NCI-H1092 (cell line): ENCODE measurements at places on chromosomes 16 and 17.
A peak's percentile ranks its signal among the peaks of the same experiment; 100 is the strongest.

GRCh38 chr17:72555052-72555451 is 434.2 kb downstream of the SOX9 start:
- DNase-seq: no peak

DNA sequence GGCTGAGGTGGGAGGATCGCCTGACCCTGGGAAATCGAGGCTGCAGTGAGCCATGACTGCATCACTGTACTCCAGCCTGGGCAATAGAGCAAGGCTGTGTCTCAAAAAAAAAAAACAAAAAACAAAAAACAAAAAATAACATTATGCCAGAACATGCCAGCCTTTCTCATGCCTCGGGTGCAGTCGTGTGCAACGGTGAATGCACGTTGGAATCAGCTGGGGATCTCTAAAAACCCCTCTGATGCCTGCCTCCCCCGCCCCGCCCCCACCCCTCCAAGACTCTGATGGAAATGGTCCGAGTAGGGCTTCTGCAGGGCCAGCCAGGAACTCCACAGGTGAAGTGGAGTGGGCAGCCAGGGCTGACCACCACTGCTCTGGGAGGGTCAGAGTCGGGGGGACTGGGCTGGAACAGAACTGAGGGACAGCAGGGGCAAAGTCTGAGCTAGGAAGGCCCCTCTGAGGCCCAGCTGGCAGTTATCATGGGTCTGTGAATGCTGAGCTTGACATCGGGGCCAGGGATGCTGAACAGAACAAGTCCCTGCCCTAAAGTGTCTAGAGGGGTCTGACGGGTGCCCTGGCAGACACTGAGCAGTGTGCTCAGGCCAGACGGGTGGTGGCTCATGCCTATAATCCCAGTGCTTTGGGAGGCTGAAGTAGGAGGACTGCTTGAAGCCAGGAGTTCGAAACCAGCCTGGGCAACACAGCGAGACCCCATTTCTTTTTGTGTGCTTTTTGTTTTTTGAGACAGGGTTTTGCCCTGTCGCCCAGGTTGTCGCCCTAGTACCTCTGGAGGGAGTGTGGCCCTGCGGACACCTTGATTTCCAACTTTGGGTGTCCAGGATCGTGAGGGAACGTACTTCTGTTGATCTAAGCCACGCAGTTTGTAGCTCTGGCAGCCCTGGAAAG is 193.4 kb upstream of the GSE1 start:
- DNase-seq: no peak

DNA sequence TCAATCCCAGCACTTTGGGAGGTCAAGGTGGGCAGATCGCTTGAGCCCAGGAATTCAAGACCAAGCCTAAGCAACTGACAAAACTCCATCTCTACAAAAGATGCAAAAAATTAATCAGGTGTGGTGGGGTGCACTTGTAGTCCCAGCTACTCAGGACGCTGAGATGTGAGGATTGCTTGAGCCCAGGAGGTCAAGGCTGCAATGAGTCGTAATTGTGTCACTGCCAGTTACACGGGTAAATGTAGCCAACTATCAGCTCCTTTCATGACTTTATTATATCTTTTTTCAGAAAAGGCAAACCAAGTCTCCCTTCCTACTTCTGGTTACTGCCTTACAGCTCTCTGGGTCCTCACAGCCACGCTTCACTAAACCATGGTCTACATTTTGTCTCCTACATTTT is 4.0 kb downstream of the SDF2 start:
- no peak for DNase-seq

- DNase-seq: no peak
These were observed 46.1 kb upstream of the NLRP1 start for GRCh38 chr17:5630434-5630833.

DNA sequence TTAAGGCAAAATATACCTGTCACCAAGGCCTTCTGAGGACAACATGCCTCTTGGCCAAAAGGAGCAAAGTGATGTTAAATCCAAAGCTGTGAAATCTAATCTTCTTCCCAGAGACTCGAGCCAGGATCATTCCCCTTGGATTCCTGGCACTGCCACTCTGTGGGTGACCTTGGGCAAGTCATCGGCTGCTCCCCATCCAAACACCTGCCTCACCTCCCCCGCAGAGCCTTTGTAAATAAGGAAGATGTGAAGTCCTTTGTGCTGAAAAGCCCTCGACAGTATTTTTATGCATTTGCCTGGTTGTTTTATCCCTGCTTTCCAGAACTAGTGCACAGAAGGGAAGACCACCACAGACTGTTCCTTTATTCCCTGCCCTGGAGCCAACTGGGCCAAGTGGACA is 5.4 kb upstream of the CEP295NL start:
- no peak for DNase-seq

GRCh38 chr16:11446566-11447119 is 101.4 kb downstream of the RMI2 start:
- peak; percentile 18 for DNase-seq

DNA sequence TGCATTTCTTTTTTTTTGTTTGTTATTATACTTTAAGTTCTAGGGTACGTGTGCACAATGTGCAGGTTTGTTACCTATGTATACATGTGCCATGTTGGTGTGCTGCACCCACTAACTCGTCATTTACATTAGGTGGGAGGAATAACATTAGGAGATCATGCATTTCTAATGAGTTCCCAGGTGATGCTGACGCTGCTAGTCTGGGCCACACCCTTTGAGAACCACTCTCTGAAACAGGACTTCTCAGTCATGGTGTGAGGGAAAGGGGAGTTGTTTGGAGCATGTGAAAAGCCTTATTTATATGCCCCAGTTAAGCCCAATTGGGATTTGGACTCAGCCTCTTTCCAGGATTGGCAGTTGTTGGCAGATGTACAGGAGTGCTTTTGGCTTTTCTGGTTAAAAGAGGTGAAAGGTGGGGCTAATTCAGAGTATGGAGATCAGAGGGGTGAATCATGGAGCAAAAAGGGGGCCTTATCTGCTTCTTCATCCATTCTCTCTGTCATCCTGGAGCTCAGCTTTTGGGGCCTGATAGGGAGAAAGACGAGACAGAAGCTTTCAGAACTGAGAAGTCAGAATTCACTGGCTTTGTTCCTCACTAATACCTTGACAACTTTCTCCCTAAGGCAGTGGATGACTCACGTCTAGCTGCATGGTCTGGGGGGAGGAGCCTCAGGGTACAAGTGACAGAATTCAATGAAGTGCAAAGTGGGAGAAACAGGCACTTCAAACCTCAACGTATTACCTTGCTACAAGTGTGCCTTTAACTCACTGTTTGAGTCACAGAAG is 180.0 kb upstream of the CACNG3 start:
- no peak for DNase-seq

GRCh38 chr16:83244057-83244456 is 563.7 kb upstream of the HSBP1 start:
- DNase-seq: peak; percentile 34

- no peak for DNase-seq
These were observed 8.5 kb downstream of the SLC22A31 start for GRCh38 chr16:89191901-89192185.

GRCh38 chr16:1351582-1352362 is at the start of the genes GNPTG and TSR3:
GNPTG (plus strand) TSS chr16:1351931; CDS start chr16:1351966, 35 bp downstream.
TSR3 (minus strand) TSS chr16:1351878; CDS start chr16:1351804, 74 bp downstream.
- DNase-seq: peak; percentile 86

DNA sequence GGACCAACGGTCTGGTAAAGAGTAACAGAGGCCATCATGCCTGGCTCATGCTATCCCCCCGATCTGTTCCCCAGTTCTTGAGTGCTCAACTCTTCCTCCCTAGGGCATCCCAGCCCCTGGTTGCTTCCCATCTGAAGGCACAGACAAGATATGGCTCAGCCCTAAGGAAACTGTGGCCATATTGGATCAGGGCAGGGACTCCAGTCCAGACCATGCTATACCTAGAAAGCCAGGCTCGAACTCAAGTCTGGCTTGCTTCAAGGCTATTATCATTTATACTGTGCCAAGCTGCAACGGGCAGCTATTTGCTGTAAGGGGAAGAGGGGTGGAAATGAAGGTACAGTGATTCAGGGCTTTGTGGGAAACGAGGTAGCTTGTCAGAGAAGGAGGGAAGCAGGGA is 2.8 kb downstream of the UBTF start:
- no peak for DNase-seq

- no peak for DNase-seq
These were observed 4.0 kb downstream of the ZFHX3 start for GRCh38 chr16:73043828-73044467.

DNA sequence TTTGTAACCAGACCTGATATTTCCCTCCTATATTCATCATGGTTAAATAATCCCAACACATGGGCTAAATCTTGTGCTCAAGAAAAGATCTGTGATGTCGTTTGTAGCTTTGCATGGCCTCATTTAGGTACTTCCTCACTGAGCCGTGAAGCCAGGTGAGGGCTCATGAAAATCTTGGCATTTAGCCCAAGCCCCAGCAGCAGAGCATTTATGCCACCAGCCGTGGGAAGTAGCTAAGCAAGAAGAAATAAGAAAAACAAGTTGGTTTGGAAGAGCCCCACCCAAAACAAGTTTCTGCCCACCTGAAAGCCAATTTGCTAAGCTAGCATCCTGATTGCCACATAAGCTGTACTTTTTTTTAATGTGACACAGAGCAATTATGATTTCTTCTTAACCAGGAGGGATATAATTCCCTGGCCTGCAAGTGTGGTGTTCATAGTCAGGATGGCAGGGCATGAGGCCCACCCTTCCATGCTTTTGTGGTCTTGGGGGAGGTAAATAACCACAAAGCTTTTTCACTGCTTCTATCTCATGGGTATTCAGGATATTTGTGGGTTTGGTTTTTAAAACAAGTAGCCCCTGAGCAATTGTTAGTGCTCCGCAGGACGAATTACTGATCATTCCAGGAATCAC is 10.5 kb downstream of the TMIGD1 start:
- no peak for DNase-seq

- DNase-seq: no peak
These were observed 28.3 kb downstream of the TRPV2 start for GRCh38 chr17:16443511-16444257.

GRCh38 chr17:56681561-56682266 is 88.2 kb downstream of the NOG start:
- no peak for DNase-seq

- DNase-seq: no peak
These were observed 19.6 kb upstream of the CEP20 start for GRCh38 chr16:15907863-15908478.

DNA sequence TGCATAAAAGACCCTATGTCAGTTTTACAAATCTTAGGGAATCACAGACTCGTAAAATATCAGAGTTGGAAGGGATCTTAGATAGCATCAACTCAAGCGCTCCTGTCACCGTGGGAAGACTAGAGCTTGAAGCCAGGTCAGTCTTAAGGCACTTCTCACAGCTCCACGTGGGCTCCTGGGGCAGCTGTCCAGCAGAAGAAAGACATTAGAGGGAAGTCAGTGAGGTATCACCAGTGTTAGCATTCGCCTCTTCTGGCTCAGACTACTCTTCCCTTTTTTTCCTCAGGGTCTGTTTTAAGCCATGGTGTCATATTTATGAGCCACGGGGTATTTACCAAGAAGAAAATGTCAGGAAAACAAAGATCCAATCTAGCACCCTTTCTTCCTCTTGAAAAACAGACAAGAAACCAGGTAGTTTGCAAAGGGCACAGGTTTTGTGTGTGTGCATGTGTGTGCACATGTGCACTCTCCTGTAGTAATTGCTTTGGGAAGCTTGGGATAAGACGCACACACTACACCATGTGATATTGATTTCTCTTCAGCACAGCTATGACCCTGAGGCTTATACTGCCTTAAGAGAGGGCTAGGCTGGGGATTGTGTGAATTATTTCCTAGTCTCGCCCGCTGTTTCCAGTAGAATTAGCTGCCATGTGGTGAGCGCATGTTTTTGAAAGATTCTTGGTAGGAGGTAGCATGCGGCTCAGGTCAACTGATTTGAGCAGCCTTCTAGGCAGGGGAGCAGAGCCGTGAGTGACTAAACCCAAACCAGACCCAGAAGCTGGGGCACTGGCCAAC is 61.0 kb upstream of the ELAC2 start:
- DNase-seq: no peak

- DNase-seq: no peak
These were observed 283.8 kb downstream of the ZFHX3 start for GRCh38 chr16:72764015-72764654.

DNA sequence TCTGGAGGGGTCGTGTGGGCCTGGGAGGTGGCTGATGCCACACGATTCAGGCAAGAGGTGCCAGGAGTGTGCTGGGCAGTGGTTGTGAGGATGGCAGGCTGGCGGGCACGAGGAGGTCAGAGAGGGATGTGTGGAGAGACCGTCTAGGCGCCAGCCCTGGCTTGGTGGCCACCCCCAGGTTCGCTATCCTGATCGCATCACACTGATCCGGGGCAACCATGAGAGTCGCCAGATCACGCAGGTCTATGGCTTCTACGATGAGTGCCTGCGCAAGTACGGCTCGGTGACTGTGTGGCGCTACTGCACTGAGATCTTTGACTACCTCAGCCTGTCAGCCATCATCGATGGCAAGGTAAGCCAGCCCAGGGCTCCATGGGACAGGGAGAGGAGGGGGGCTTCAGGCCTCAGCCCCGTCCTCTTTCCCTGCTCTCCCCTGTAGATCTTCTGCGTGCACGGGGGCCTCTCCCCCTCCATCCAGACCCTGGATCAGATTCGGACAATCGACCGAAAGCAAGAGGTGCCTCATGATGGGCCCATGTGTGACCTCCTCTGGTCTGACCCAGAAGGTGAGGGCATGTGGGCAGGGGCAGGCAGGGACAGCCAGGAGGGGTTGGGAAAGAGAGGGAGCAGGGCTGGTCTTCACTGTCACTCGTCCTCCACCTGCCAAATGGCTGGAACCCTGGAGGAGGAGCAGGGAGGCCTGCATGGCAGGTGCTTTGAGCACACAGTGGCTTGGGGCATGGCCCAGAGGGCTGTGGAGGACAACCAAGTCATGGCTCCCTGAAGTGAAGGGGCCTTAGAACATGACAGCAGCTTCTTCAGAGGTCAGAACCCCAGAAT is 7.6 kb downstream of the PPP4C start:
- DNase-seq: no peak

DNA sequence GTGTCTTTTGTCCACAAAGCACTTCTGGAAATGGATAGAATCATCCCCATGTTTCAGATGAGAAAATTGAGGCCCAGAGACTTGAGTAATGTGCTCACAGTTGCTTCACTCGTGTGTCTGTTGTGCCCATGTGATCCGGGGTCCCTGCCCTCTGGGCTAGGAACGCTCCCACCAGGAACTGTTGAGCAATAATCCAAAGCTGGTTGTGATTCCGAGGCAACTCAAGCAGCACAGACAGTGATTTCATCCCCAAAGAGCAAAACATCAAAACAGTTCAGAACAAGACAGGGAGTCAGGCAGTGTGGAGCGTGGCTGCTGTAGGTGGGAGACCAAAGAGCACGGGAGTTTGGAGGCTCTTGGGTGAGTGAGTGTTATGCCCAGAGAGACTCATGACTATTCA is 205.0 kb upstream of the ASIC2 start:
- no peak for DNase-seq

DNA sequence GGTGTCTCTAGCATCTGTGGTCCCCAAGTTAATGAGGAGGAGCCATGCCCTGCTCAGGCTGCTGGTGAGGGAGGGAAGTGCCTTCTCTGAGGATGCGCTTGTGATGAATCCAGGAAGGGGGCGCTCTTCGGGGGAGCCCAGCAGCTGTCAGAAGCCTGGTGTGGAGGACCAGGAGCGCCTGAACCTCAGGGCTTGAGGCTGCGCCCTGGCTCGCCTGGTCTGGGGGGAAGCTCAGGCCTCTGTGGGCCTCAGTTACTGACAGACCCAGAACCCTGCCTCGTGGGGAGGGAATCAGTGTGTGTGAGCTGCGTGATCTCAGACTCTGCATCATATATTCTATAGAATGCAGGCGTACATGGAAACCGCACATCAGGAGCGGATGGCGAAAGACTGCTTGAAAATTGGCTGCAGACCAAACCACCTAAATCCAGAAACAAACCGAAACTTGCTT is 126.1 kb downstream of the SEC14L1 start:
- DNase-seq: no peak

- DNase-seq: no peak
These were observed 104.3 kb downstream of the ABCA8 start for GRCh38 chr17:68850749-68851510.

- no peak for DNase-seq
These were observed 615 bp downstream of the PHKG2 start for GRCh38 chr16:30748634-30749445.
